Fibroblast of villous mesenchyme (primary cell): ENCODE measurements at places on chromosomes 6 and 20. TPM values are rescaled to one million over a fixed set of nuclear protein-coding genes. Genes with fewer than 3 reads are reported as not detected.
A peak's percentile ranks its signal among the peaks of the same experiment; 100 is the strongest.

The HMGA1 gene
- total RNA-seq, result 65.2 and 111 TPM in 2 replicates

The TP53TG5 gene
- total RNA-seq, result not detected in 2 replicates

The JAG1 gene
- 12.1 and 16.1 TPM in 2 replicates for total RNA-seq

The HLA-DMB gene
- total RNA-seq, result 1.7 TPM in 1 of 2 replicates, not detected in the other

The SLC17A9 gene
- 23.7 and 24.8 TPM in 2 replicates for total RNA-seq

The LY6G6C gene
- total RNA-seq, result not detected in 2 replicates

The HEY2 gene
- total RNA-seq, result 0.32 TPM in 1 of 2 replicates, not detected in the other

The TNFRSF6B gene
- total RNA-seq, result 31.5 and 44.5 TPM in 2 replicates

The CCN5 gene
- total RNA-seq, result 0.32 and 1.7 TPM in 2 replicates

The MROH8 gene
- 2.6 and 3.5 TPM in 2 replicates for total RNA-seq

The MLN gene
- not detected in 2 replicates for total RNA-seq

GRCh38 chr6:56581296-56581925, 61.3 kb downstream of the DST start:
- DNase-seq, result no peak

DNA sequence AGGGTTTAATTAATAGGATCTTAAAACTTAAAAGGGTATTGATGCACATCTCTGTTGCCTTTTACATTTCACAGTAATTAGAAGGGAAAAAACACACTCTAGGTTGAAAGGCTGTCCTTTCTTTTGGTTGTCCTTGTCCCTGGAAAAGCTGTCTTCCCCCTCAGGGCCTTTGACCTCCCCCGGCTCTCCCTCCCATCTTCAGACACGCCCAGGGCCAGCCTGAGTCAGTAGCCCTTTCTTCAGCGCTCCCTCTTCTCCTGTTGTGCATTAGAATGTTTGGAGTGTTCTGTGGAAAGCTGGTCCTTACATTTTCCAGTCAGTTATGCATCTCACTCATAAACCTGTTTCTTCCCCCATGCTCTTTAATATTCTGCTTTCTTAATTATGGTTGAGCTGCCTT, 157.0 kb downstream of the MTHFD1L start:
- DNase-seq, result peak; percentile 34

GRCh38 chr6:161439093-161439492, 165.2 kb upstream of the AGPAT4 start:
- peak; percentile 83 for DNase-seq

- peak; percentile 49 for DNase-seq
These were observed 370.9 kb downstream of the COL12A1 start for GRCh38 chr6:74834967-74835366.

DNA sequence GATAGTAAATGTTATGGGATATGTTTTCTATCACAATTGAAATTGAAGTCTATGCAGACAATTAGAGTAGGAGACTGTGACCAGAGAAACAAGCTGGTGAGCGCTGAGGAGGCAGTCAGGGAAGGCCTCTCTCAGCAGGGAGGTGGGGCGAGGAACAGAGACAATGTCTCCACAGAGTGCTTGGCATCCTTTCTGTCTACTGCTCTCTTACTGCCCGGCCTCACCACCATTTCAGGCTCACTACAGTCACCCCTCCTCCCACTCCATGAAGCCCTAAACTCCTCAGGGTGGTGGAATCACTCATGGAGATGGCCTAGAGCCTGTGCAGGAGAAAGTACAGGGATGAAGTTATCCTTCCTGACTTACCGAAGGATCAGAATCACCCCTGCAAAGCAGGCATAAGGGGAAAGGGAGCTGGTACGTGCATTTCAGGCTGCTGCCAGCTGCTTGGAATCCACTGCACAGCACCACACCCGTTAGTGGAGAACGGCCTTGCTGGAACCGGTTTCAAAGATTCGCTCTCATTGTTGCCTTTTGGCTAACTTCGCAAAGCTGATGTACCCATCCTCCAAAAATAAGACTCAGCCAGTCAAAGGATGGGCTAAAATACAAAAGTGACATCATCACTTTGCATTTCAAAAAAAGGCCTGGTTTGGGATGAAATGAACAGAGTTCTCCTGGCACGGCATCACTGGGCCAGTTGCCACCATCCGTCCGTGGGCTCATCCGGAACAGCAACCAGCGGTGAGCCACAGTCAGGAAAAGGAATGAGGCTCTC, 67.3 kb downstream of the SLC22A23 start:
- no peak for DNase-seq

DNA sequence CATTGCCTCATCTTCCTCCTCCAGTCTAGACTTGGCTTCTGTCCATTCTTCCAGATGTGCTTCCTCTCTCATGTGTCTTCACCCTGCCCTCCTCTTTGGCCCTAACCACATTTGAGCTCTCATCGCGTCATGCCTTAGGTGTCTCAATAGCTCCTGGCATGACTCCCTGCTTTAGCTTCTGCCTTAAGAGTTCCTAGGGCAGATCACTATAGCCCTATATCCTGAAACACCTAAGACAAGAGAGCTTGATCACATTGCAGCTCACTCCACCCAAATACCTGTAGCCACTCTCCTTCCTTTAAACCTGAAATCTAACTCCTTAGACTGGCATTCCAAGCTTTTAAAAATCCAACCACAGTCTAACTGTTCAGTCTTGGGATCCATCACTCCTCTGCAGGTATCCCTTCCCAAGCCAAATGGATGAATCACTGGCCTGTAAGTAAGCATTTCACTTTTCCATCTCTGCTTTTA, 69.0 kb upstream of the STXBP5 start:
- DNase-seq, result peak; percentile 97

DNA sequence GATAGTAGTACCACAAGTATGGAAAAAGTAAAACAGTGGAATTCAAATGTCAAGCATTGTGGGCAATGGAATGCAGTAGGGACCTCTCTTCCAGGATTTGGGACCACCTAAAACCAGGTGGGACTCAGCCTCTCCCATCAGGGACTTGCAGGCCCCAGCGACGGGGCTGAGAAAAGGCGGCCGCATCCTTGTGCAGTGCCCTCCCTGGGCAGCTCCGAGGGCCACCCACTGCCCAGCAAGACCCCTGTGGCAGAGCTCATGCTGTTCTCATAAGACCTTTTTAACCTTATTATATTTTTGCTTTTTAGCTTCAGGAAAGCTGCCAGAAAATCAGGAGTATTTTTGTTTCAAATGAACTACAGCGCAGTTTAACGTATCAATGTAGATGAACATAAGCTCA, 142.6 kb upstream of the RPS6KA2 start:
- DNase-seq, result no peak

DNA sequence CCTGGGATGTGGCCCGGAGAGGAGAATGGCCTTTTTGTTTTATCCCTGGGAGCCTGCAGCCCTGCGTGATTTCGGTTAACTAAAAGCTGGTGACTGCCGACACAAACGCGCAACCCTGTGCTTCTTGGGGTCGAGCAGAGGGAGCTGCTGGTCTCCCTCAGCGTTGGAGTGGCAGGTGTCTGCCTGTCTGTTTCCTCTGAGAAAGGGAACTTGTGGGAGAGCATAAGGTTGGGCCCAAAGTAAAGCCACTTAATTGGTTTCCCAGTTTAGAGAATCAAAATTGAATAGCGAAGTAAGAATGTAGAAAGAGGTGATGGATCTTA, 500 bp downstream of the LTV1 start:
- DNase-seq, result no peak

GRCh38 chr6:31239854-31240253, 32.0 kb downstream of the HLA-C start:
- no peak for DNase-seq

DNA sequence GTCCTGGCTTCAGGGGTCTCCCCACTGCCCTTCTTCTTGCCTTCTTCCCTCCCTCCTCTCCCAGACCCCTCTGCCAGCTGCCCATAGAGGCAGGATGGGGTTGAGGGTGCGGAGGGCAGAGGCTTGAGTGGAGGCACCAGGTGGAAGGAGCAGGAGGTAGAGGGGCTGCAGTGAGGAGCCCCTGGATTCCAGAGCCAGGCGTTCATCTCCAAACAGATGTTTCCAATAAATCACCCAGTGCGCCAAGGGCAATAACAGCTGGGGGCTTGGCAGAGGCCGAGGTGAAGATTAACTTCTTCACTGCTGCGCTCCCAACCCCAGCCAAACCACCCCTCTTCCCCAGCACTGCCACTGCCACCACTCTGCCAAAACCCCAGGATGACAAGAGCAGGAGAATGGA, 10.7 kb downstream of the MDFI start:
- DNase-seq, result no peak

GRCh38 chr6:8243475-8243874, 141.1 kb upstream of the EEF1E1 start:
- peak; percentile 44 for DNase-seq

GRCh38 chr6:110491644-110492317, 15.4 kb upstream of the SLC22A16 start:
- peak; percentile 66 for DNase-seq

GRCh38 chr6:15929685-15930084, 199.2 kb upstream of the MYLIP start:
- DNase-seq, result no peak

DNA sequence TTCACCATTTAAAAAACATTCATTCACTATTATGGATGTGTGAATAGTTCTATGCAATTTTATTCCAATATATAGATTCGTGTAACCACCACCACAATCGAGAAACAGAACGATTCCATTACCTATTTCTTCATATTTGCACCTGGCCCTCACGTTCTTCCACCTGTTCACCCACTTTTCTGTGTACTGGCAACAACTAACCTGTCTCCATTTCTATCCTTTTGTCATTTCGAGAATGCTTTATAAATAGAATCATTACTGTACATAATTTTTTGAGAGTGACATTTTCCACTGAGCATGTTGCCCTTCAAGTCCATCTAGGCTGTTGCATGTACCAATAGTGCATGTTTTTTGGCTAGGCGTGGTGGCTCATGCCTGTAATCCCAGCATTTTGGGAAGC, 23.2 kb upstream of the STX11 start:
- DNase-seq, result no peak

GRCh38 chr6:108793516-108794251, 54.5 kb upstream of the ARMC2 start:
- DNase-seq, result no peak

- DNase-seq, result no peak
These were observed 78.9 kb downstream of the CRYBG1 start for GRCh38 chr6:106439459-106439858.

DNA sequence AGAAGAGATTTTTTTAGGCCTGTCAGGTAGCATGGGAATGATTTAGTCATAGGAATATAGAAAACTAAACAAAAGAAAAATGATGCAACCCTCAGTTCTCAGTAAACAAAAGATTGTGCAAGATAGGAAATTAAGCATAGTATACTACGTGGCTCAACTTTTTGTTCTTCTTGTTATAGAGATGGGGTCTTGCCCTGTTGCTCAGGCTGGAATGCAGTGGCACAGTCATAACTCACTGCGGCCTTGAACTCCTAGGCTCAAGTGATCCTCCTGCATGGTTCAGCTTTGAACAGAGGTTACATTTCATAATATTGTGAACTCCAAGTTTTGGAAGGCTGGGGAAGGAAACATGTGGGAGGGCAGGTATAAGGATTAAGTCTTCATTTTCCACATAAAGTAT, 28.5 kb downstream of the SLX4IP start:
- DNase-seq, result no peak

DNA sequence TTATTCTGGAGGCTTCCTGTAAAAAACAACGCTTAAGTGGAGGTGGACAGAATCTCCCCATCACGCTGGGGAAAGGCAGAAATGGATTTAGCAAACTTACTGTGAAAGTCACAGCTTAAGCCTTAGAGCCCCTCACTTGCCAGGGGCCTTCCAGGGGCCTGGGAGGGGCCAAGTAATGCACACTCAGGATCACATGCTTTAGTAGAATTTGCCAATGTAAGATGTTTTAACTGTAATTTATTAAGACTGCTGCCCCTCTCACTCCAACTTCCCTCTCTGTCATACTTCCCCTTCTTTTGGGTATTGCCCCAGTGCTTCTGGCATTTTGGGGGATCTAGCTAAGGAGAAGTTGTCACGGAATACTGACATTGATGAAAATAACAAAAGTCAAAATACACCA, 12.6 kb upstream of the ADA start:
- no peak for DNase-seq

GRCh38 chr20:21832442-21833385, 127.2 kb downstream of the PAX1 start:
- DNase-seq, result no peak

- DNase-seq, result peak; percentile 80
These were observed 151.0 kb upstream of the SMLR1 start for GRCh38 chr6:130676077-130676772.

GRCh38 chr6:16854986-16855385, 93.7 kb upstream of the ATXN1 start:
- no peak for DNase-seq

DNA sequence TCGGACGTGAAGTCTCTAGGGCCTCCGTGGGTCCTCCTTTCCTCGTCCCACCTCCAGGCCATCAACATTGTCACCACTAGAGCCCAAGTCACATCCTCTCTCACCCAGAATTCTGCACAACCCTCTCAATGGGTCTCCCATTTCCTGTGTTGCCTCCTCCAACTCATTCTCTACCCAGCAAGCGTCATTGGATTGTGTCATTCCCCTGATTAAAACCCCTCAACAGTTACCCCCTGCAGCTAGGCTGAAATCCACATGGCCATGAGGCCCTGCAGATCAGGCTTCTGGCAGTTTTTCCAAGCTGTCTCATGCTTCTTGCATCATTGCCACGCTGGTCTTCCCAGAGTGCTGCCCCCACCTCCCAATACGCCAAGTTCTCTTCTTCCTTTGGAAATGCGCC, 12.9 kb upstream of the FAM210B start:
- no peak for DNase-seq

DNA sequence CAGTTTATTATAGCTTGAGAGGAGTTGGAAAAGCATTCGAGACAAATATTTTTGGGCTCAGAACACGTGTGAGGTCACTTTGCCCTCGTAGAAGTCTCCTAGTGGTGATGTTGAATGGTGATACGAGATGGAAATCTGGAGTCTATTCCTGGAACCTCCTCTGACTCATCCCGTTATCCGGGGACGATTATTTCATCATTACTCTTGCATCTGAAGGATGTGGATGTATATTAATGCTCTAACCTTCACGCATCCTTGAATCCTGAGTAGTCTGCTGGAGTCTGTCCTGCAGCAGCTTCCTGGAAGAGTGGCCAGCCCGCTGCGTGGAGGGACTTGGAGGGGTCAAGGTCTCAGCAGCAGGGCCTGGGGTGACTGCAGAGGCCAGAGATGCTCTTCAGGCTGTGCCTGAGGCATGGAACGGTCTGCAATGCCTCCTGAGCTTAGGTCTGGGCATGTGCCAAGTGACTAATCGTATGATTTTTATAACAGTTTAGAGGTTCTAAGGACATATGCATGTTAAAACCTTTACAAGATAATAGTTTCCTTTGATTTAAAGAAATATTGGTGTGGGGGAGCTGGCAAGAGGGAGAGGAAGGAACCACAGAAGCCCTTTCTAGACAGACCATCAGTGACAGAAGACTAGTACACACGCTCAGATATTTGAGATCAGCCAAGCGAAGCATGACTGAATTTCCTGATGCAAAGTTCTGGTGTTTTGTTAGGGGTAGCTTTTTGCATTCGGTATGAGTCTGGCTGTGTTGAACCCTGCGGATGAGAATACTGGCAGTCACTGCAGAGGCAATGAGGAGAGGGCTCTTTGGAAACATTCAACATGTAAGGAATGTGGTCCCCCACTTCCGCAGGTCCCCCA, 400.2 kb downstream of the QKI start:
- peak; percentile 78 for DNase-seq
